ENCODE measurements at places on chromosomes 13 and 19.

- no peak for DNase-seq
These were observed 26.1 kb downstream of the MBD3L1 start for GRCh38 chr19:8858260-8858659.

- DNase-seq: no peak
These were observed 167.3 kb downstream of the FLT1 start for GRCh38 chr13:28327373-28328270.

- no peak for DNase-seq
These were observed 19.4 kb upstream of the ADGRE5 start for GRCh38 chr19:14361824-14362223.

DNA sequence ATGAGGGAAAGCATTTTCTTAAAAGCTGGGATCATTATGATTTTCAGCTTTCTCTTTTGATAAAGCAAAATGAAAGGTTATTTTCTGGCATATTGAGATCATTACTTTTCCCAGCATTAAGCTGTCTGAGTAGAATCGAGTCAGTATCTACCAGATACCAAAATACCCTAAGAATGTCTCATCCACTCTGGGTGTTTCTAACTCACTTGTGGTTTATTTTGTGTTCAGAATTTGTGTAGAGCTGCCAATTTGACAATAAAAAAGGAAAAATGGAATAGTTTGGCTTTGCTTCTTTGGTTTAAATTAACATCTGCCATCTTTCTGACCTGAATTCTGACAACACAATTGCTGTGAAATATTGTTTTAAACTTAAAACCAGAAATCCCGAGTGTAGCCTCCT lies 438.7 kb upstream of the ARGLU1 start:
- DNase-seq: no peak
